NCI-H345 (cell line): ENCODE measurements at places on chromosomes 3 and 15.

- DNase-seq: no peak
Observed at GRCh38 chr15:58222679-58223078, 84.5 kb downstream of the AQP9 start.

DNA sequence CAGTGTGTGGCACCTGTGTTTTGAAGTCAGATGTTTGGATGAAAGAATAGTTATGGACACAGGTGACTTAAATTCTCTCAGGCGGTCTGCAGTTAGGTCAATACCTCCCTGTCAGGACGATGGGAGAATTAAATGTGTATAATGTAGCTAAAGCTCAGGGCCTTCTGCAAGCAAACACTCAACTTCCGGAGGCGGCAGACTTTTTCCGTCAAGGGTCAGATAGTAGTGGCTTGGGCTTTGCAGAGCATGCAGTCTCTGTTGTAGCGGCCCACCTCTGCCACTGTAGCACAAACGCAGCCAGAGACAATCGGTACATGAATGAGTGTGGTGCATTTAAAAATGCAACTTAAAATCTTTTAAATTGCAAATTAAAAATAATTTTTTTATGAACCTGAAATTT lies 47.4 kb downstream of the CMTM8 start:
- no peak for DNase-seq

DNA sequence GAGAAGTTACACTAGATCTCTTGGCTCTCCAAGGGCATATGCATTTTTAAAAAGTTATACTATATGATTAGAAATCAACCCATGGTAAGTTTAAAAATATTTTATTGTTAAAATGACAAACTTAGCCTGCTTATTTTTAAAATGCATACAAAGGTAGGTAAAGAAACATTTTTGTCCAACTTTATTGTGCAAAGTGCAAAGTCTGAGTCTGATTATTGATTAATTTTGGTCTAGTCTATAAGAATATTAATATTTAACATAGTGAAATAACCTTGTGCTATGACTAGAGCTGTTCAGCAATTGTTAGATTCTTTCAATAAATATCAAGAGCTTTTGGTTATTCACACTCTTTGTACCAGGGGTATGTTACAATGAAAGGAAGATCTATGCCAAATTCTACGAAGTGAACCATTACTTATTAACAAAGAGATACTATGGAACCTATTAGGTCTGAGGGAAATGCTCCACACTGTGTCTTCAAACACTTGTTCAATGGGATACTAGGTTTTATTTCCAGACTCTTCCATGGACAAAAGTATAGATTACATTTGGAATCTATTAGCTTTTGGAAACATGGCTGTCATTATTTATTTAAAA lies 70.4 kb downstream of the DIPK2A start:
- no peak for DNase-seq

- DNase-seq: no peak
Observed at GRCh38 chr3:46888705-46889104, 11.2 kb downstream of the PTH1R start.

DNA sequence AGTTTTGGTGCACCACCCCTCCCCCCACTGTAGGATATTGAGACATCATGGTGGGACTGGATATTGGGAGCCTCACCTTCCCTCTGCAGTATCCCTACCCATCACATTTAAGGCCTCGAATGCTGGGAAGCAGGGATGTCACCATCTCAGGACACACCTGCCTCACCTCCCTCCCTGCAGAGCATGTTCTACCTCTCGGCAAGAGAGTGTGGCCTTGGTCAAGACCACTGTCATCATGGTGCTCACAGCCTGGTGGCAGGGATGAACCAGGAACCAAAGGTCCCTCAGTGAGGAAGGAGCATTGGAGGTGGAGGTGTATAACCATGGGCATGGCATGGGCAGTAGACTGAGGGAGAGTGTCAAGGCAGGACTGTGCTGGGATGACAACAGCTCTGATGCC lies 104.8 kb downstream of the CORO2B start:
- no peak for DNase-seq

DNA sequence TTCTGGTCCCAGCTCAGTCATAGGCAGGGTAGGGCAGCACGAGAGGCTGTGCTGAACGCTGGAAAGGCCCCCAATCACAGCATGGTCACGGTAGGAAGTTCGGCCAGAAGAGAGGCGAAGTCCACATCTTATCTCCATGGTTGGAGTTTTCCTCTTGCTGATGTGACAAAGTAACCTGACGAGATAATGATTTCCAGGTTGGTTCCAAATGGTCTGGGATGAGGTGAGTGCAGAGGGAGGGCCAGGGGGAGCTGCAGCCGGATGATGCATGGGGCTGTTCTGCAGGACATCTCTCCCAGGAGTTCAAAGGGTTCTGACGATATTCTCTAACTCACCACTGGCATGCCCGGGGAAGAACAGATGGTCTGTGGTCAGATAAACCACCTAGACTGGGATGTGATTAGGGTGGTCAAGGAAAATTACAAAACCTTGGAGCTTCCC lies 83.2 kb upstream of the WNT5A start:
- DNase-seq: no peak

DNA sequence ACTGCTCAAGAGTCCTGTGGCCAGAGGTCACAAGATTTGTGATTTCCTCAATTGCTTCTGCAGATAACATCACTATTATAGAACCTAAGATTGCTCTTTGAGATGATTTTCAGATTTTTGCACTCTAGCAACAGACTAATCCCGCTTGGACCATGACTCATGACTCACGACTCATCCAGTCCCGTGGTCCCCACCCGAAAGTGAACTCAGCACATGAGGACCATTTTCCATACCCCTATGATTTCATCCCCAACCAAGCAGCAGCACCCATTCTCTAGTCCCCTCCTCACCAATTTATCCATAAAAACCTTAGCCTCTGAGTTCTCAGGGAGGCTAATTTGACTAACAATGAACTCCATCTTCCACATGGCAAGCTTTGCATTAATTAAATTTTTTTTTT lies 106.3 kb upstream of the ALCAM start:
- no peak for DNase-seq

DNA sequence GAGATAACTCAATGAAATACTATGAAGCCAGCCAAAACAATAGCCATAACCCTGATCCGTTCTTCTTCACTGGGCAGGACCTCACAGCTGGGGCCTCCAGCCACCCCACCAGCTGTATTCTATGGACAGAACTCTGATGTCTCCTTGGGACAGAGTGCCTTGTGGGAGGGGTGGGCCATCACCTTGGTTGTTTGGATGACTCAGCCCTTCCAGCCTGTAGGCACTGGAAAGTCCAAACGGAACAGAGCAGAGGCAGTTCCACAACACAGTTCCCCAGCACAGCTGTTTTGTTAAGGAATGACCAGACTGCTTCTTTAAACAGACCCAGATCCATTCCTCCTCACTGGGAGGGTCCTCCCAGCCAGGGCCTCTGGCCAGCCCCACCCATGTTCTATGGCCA lies 31.9 kb upstream of the ZBED2 start:
- no peak for DNase-seq

GRCh38 chr3:190249414-190249813 lies 72.8 kb downstream of the CLDN1 start:
- DNase-seq: no peak

DNA sequence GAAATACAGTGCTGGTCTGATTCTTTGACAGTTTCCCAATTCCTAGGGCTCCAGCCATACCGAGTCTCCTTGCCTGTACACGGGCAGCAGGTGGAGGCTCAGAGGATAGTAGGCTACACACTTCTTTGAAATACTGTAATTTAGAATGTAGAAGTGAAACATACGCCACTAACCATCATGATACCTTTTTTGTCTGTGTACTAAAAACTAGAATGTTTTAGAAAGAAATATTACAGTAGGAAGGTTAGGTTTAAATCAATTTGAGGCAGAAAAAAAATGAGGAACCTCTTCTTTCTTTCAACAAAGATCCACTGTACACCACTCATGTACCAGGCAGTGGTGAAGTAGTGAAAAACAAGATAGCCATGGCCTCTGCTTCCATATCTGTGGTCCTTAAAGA lies 354.7 kb downstream of the MCTP2 start:
- no peak for DNase-seq

DNA sequence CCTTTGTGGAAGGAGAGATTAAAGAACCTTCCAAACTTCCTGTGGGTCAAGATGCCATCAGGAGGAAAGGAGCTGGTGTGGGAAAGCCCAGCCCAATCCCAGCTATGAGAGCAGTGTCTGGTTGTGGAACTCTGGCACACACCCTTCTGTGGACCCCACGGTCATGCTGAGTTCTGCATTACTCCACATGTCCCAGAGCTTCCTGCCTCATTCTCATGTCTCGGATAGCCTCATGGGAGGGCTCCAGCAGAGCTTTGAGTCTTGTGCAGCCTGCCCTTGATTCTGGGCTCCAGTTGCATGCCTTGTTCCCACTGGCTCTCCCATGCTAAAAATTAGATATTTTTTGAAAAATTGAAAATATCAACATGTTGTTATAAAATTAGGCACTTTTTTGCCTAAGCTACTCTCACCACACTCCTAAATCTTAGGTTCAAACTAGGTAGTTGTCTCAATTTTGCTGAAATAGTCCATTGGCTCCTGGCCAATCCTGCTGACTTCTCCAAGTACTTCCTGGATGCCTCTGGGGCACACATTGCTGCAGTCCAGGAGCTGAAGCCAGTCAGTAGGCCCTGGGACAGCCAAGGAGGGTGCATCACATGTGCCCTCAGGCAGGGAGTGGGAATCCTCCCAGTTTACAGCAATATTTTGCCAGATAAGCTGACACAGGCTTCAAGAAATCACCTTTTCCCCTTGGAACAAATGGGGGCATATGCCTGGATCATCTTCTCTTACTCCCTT lies 144.3 kb downstream of the EEFSEC start:
- no peak for DNase-seq

DNA sequence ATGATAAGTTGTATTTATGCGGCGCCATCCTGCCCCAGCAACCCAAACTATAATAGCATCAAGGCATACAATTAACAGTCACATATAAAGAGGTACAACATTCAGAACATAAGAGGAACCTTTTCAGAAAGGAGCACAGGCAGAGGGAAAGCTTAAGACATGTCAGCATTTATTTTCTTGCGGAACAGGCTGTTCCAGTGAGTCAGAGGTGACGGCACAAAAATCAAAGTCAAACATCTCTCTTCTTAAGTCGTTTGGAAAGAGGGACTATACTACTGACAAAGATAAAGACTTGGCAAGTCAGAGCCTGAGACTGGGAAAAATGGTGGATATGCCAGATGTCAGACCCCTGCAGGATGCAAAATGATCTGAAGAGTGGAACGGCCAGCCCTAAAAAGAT lies 128.4 kb downstream of the CTNNB1 start:
- no peak for DNase-seq

- no peak for DNase-seq
Observed at GRCh38 chr3:33144433-33144832, 30.6 kb downstream of the CRTAP start.

DNA sequence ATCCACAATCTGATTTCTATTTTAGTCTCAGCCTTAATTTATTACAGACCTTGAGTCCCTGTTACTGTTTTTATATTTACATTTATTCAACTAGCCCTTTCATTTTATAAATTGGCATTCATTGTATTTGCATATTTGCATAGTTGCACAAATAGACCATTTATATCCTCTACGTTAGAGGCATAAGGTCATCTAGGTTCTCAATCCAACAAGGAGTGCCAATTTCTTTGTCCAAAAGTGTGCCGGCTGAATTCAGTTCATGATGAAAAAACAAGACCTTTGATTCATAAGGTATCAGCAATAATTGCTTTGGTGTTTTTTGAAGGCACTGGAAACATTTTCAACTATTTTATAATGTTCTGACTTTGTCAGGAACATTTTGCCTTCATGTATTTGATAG lies 33.9 kb upstream of the NANOGP8 start:
- no peak for DNase-seq

- DNase-seq: no peak
Observed at GRCh38 chr15:67883234-67883773, 43.5 kb upstream of the RNU6-1 start.

DNA sequence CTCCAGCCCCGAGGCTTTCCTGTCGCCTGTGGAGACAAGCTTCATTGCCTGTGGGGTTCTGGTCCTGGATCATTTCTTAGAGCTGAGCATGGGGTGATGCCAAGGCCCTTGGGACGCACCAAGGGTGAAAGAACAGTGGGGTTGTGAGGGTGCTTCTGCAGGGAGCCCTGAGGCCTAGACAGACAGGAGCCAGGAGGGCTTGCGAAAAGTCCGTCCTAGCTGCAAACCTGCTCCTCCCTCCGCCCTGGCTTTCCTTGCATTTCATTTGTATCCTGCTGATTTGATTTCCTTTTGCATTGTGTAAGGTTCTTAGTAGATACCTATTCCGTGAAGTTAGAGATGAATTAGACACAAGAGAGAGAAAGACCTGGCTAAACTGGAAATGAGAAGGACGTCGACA lies 286.9 kb upstream of the C2CD4B start:
- no peak for DNase-seq

DNA sequence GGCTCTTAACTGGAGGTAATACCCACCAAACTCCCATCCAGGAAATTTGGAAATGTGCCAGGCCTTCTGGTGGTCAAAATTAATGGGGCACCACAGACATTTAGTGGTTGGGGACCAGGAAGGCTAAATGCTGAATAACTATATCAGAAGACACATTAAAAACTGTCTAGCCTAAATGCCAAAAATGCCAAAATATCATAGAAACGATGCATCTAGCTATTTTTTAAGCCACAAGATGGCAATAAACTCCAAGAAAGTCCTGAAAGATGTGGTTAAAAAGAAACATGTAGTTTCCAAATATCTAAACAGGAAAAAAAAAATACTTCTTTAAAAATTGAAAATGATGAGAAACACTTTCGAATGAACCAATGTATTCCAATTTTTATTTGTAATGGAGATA lies 19.9 kb downstream of the CCDC14 start:
- no peak for DNase-seq

DNA sequence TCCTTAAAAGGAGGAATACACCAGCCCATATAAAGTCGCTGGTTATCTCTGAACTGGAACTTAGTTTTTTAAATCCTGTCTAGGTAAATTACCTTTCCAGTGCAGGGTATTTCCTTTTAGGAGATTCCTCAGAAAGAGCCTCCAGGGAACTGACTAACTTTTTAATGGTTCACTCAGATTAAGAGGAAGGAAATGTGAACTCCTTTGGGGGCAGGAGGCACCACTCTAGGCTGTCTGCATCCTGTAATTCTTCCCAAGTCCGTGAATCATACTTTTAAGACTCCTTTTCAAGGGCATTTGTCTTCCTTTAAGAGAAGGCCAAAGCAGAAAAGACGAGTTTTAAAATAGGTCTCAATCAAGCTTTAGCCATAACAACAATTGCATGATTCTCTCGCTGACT lies 871.2 kb upstream of the NR2F2 start:
- DNase-seq: no peak

GRCh38 chr3:48275287-48276027 lies 34.6 kb downstream of the ZNF589 start:
- DNase-seq: no peak

GRCh38 chr3:53516339-53516738 lies 21.9 kb downstream of the CACNA1D start:
- no peak for DNase-seq

DNA sequence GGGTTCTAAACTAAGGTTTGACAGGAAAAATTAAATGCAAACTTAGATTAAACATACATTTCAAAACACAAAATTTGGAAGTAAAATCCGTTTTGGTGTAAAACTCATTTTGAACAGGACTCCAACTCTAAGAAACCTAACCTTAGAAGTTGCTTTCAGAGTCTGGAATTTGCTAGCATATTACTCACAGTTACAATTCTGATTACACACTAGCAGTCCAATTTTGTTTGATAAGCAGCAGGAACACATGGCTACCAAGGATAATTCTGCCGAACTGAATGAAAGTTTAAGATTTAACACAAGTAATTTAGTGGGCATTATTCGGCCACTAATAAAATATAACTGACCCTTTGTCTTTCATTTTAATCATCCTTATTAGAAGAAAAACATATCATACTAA lies 49.6 kb downstream of the FRMD5 start:
- DNase-seq: no peak
